GM04504 (cell line): ENCODE measurements at places on chromosomes 6 and 20.

GRCh38 chr6:130223508-130223907 is 757 bp upstream of the SAMD3 start:
- DNase-seq = no peak

- peak; percentile 89 for DNase-seq
Measured at GRCh38 chr6:161215193-161215592, 58.7 kb downstream of the AGPAT4 start.

DNA sequence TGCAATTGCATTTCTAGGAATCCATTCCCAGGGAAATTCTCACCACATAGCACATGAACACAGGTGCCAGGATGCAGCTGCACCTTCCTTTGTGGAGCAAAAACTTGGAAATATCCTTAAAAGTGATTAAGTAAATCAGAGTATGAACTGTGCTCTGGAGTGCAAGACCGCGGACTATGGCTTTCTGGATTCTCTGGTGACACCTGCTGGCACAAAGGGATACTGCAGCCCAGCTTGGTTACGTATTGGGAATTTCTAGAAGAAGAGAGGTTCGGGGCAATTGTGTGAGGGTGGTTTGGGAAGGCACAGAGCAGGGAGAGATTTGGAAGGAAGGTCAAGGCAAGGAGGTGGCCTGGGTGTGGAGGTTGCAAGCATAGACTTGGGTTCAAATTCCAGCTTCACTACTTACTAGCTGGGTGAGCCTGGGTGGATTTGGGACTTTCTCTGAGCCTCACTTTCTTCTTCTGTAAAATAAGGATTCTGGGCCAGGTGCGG is 15.9 kb upstream of the PEDS1 start:
- peak; percentile 51 for DNase-seq

DNA sequence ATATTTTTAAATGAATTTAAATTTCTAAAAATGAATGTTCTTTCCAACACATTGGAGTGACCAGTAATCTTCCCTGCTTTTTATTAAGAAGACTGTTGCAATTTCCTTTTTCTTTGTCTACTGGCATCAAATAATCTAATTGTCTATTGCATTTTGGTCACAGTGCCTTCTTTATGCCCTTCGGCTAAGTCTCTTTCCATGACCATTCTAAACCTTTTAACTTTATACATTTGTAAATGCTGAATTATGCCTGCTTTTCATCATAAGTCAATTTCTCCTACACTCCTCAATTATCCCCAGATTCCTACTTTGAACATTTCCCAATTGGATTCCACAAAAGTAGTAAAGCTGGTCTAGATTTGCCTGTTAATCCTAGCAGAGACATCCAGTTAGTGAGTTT is 69.1 kb upstream of the HSF2 start:
- DNase-seq = no peak

- no peak for DNase-seq
Measured at GRCh38 chr6:148395583-148396101, 53.0 kb downstream of the SASH1 start.

- DNase-seq = no peak
Measured at GRCh38 chr6:123587838-123588545, 48.8 kb downstream of the TRDN start.

- no peak for DNase-seq
Measured at GRCh38 chr6:85396159-85396808, 53.6 kb upstream of the NT5E start.

GRCh38 chr6:4860387-4860786 is 84.2 kb downstream of the CDYL start:
- DNase-seq = no peak

GRCh38 chr6:46645265-46645664 is 7.4 kb downstream of the CYP39A1 start:
- DNase-seq = no peak

GRCh38 chr6:106727480-106728149 is 98.2 kb downstream of the QRSL1 start:
- no peak for DNase-seq

DNA sequence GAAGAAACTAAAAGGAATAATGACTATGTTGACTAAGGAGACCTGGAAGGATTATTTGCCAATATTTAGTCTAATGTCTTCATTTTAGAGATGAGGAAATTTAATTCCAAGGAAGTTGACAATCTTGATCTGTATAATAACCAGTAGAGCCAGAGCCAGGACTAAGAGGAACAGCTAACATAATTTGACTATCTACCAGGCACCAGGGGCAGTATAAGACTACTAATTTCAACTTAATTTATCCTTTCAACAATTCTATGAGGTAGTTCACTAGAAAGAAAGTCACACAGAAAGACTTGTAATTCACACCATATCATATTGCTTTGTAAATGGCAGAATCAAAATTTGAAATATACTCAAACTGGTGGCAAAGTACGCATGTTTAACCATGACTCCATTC is 273.0 kb upstream of the STXBP5 start:
- no peak for DNase-seq

DNA sequence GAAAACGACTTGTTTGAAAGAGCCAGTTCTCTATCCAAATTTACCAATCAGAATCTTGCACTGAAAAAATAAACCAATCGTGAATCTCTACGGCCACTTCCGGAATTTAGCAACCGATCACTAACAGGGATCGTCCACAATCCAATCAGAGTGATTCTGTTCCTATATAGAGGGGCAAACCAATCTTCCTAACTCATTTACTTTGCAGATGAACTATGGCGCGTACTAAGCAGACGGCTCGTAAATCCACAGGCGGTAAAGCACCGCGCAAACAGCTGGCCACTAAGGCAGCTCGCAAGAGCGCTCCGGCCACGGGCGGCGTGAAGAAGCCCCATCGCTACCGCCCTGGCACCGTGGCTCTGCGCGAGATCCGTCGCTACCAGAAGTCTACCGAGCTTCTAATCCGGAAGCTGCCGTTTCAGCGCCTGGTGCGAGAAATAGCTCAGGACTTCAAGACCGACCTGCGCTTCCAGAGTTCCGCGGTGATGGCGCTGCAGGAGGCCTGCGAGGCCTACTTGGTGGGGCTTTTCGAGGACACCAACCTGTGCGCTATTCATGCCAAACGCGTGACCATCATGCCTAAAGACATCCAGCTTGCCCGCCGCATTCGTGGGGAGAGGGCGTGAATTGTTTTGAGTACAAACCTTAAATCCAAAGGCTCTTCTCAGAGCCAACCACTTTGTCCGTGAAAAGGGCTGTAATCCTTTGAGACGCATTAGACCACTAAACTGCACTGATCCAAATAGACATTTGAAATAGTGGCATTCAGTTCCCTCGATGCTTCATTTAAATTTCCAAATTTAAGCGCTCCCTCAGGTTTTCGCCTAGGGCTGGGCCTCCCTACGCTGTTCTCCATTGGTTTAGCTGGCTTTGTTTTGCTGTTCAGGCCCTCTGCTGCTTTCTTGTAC is 138.0 kb downstream of the HFE start:
- no peak for DNase-seq

GRCh38 chr6:87287251-87287650 is 35.1 kb upstream of the SMIM8 start:
- DNase-seq = no peak

DNA sequence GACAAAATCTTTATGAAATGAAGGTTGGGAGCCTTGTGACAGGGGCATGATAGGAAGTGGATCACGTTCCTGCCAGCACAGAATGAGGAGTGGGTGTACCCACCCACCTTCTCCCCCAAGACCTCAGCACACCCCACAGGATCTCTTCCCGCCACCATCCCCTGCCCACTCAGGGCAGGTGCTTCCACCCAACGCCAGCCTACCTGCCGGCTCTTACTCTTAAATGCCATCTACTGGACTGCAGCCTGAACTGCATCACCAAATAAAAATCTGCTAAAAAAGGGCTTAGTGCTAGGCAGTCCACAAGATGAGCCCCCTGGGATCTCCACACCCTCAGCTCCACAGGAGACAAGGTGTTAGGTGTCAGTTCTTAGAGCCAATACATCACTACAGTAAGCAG is 20.6 kb downstream of the DTNBP1 start:
- no peak for DNase-seq

GRCh38 chr6:140437619-140438345 is 1063.3 kb upstream of the CITED2 start:
- no peak for DNase-seq

DNA sequence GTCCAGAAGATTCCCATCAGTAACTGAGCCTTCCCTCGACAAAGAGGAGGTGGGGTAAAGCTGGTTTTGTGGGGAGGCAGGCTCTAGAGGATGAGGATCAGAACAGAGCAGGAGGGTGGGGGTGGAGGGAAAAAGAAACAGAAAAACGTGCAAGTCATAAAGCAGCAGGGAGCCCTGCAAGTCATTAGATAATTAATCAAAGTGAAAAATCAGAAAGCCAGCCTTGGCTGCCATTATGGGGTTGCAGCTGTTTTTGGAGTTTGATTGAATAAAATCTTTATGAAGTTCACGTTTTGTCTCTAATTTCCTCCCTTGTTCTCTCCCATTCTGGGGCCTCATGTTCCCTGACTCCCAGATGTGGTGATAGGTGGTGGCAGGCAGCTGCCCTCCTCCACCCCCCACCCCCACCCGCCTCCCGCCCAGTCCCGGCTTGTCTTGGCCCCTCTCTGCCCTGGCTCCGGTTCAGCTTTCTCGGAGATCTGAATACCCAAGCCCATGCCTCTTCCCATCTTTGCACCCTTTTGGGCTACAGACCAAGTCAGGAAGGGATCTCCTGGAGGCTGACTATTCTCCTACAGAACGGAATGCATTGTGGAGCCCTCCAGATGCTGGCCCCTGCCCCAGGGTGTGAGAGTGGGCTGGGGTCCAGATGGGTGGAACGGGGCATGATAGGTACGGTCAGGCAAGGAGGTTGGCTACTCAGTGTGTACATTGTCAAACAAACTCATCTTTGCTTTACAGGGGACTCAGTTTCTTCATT is 141.8 kb downstream of the CDC5L start:
- DNase-seq = no peak

DNA sequence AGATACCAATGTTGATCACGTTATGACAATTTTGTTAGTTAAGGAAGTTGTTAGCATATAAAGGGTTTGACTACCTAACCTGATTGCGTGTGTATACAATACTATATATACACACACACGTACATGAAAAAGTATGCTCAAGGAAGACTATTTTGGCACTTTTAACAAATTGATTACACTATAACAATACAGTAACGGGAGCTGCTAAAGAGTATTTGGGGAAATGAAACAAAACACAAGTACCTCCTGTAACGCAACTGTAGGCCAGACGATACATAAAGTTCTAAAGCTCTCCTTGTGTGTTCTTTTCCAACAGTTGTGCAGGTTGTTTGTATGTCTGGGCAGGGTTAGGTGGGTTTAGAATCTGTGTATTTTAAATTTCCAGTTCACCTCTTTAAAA is 98.7 kb downstream of the PLEKHG1 start:
- DNase-seq = no peak

DNA sequence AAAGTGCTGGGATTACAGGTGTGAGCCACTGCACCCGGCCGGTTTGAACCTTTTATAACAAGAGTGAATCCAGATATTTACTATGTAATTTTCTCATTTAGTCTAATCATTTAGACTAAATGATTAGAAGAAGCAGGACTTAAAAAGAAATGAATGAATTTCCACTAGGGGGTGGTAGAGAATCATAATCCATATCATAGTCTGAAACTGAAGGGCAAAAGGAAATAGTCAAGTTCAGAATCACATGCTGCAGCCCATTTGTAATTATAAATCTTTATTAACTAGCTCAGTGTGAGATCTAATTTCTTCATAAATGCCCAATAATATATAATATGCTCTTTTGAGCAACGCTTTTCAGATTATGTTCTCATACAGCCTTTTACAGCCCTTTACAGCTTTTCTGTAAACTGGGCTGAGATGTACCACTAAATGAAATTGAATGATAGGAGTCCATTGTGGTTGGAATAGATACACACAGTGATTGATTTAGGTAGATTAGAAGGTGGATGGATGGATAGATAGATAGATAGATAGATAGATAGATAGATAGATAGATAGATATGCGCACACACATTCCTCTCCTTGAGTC is 31.8 kb downstream of the PSMB9 start:
- DNase-seq = no peak

- peak; percentile 10 for DNase-seq
Measured at GRCh38 chr6:9250852-9251251, 815.5 kb upstream of the SLC35B3 start.

- no peak for DNase-seq
Measured at GRCh38 chr6:32074996-32075532, 34.1 kb downstream of the TNXB start.

DNA sequence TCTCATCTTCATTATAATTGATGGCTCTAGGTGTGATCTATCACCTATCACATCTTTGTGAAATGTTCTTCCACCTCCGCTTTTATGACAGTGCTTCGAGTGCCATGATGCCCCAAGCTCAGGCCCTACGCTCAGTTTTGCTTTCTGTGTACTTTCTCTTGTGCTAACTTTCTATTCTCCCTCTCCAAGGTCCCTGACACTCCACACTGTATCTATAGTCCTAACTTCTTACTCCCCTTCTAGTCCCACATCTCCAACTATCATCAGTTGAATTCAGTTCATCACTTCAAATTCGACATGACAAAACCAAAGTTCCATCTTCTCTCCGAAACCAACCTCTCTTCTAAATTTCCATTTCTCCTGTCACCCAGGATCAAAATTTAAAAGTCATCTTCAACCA is 16.6 kb downstream of the NUDT3 start:
- no peak for DNase-seq

DNA sequence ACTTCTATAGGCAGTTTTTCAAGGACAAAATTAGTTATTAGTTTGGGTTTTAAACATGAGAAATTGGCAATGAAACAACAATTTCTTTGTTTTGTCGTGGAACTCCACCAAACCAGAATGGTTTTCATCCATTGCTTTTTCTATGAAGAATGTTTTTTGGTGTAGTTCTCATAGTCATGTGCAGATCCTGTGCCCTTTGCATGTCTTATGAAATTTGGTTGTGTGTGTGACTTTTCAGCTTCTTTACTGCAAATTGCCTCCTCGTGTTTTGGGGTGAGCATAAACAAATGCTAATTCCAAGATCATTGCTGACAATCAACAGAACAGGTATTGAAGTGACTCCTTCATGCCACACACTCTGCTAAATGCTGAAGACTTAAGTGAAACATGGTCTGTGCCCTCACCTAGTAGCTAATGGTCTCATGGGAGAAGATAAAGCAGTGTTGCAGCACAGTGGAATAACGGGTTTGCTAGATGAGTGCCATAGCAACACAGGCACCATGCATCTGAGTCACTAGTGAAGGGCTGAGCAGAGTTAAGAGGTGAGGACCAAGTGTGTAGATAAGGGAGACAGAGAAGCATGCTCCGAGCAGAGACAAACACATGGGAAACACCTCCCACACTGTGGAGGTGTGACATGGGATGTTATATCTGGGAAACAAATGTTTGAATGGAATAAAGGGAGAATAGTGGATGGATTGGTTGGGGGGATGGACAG is 120.0 kb downstream of the SLC16A10 start:
- no peak for DNase-seq

GRCh38 chr20:25083773-25084625 is 2.1 kb upstream of the VSX1 start:
- no peak for DNase-seq
